ENCODE measurements at places on chromosomes 2 and 18. TPM values are rescaled to one million over a fixed set of nuclear protein-coding genes. Genes with fewer than 3 reads are reported as not detected.

HOXD8 gene
- total RNA-seq = 35.4 TPM

CHCHD5 gene
- total RNA-seq = 48.5 TPM

- ATAC-seq = no peak
Measured at GRCh38 chr18:4181882-4182568, 273.1 kb downstream of the DLGAP1 start.

- no peak for ATAC-seq
Measured at GRCh38 chr2:29290293-29291047, 175.3 kb downstream of the CLIP4 start.

- ATAC-seq = no peak
Measured at GRCh38 chr2:46424937-46425336, 54.4 kb upstream of the TMEM247 start.
